ENCODE measurements at places on chromosomes 2 and 18.

- DNase-seq, result no peak
Measured at GRCh38 chr2:90645-91312, 44.5 kb upstream of the FAM110C start.

GRCh38 chr18:2848247-2849246, 1.7 kb downstream of the EMILIN2 start:
- no peak for DNase-seq

DNA sequence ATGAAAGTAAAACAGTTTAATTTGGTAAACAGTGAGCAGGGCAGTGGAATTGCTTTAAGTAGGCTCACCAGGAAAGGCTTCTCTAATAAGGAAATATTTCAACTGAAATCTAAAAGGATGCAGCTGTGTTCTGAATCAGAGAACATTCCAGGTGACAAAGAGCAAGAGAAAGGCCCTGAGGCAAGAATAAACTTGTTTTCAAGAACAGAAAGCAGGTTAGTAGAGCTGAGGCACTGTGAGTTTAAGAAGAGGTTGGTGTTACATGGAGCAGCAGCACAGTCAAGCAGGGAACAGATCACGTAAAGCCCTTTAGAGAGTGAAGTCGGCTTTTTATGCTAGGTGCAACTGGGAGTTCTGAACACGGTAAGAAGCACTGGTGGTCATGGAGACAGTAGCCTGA, 57.0 kb upstream of the SCN1A start:
- DNase-seq, result no peak

DNA sequence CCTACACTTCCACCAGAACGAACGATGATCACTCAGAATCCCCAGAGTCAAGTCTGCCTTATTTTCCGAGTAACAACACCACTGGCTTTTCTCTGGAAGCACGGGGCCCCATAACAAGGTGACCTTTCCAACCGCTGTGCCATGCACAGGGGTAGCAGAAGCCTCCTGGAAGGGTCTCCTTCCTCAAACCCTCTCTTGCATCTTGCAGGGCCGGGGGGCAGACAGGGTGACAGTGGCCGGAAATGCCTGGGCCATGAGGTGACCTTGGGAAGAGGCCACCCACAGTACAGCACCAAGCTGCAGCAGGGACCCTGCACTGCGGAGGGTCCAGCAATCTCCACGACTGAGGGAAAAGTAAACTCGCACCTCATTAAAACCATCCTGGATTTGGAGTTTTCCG, 108.5 kb downstream of the PXDN start:
- no peak for DNase-seq

DNA sequence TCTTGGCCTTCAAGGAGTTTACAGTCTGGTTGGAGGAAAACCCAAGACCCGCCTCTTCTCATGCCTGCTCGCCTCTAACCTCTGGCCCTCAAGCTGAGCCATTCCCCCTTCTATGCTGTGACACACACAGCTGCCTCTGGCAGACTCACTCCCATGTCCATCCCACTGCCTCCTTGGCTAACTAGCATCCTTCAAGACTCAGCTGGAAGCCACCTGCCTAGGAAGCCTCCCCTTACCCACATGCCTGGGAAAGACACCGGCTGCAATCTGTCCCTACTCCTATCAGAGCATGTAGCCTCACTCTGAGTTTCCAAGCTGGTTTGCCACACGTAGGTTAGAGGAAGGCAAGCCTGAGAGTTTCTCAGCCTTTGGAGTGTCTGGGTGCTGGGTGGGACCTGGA, 6.9 kb upstream of the MGAT4A start:
- DNase-seq, result no peak

- no peak for DNase-seq
Measured at GRCh38 chr18:41744421-41745030, 210.5 kb upstream of the PIK3C3 start.

DNA sequence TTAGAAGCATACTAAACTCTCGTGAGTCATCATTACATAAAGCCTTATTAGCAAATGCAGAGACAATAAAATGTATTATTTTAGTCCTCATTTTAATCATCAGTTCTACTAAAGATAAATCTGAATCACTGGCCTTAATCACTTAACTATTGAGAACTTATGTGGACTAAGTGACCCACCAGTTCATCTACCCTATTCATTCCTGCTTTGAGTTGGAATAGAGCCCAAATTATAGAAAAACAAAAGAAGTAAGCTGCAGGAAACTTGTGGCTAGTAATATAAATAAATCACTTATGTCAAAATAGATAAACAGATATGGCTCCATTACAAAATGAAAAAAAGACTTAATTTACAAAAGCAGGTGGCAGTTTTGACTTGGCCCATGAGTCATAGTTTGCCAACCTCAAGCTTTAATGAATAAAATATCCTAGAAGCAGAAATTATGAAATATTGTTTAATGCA, 851.8 kb upstream of the CRIM1 start:
- DNase-seq, result no peak

Data from activated CD4-positive, alpha-beta T cell treated with anti-CD3 and anti-CD28 coated beads, Interleukin-2, amount 50 U/mL, for 24 hours (primary cell).